Pancreas (tissue), 10 donors: ENCODE measurements at places on chromosomes 2 and 18. TPM values are rescaled to one million over a fixed set of nuclear protein-coding genes. Genes with fewer than 3 reads are reported as not detected.

The DCDC2C gene
- not detected for total RNA-seq

The ANKZF1 gene
- total RNA-seq = 30.8 TPM

The GCG gene
- total RNA-seq = 1,775 TPM

The WNT6 gene
- 0.12 TPM for total RNA-seq

The SETBP1 gene
- 23.7 TPM for total RNA-seq

DNA sequence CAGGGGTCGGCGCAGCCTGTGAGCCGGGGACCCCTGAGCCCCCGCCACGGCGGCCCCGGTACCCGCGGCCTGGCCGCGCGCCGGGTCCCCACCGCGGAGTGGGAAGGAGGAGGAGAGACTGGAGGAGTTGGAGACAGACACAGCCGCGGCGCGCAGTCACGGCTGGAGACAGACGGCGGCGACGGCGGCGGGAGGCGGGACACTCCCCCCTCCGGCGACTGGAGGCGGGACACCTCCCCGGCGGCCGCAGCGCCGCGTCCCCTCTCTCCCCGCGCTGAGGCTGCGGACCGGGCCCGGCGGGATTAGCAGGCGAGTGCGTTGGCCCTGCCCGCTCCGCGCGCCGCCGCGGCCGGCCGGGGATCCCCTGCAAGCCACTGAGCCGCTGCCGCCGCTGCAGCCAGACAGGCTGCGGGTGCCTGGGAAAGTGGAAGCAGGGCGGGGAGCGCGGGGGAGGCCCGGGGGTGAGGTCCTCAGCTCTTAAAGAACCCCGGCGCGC is 1.0 kb upstream of the LDLRAD4 start:
- DNase-seq = peak; percentile 32

DNA sequence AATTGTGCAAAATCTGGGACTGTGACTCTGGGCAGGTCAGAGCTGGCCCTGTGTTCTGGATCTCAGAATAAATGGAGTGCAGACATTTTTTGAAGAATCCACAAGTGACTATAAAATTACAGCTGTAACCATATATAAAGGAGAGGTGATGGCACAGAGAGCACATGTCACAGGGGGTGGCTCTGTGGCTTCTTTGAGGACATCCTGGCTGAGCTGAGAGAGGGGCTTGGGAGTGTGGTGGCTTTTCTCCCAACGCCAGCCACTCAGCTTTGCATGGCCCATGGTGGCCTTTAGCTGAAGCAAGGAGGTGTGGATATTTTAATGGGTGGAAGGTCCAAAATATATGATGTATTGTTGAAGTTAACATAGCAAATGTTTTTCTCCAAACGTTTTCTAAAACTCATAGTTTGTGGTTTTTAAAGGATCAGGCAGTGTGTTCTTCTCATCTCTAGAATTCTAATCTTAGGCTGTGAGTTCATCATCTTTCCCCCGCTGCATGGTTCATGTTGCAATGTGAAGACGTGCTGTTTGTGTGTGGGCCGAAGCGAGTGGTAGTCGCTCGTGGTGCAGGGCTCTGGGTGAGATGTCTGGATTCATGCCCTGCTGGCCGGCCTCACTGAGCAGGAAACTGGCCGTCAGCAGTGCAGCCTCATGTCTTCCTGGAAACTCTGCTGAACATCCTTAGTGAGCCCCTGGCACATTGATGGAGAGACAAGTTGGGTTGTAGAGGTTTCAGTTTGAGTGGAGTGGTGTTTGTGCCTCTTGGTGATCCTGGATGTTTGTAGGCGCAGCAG is 109.9 kb downstream of the ZNF236 start:
- DNase-seq = no peak

DNA sequence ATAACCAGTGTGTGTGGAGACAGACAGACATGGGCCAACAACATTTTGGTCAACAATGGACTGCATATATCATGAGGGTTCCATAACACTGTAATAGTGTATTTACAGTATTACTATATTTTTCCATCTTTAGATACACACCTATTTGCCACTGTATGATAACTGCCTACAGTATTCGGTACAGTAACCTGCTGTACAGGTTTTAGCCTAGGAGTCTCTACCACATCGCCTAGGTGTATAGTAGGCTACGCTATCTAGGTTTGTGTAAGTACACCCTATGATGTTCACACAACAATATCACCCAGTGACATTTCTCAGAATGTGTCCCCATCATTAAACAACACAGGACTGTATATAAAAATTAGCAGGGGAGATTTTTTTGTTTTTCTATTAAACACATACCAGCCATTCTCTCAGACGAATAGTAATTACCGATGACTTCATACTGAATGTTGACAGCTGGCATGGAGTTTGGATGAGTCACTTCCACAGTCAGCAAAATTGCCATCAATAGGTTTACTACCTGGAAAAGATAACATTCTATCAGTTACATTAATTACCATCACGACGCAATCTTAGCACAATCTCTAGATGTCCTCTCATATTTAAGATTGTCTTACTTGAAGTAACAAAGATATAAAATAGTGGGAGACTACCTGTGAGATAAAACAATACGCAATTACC is 10.8 kb downstream of the LAPTM4A start:
- DNase-seq = no peak

DNA sequence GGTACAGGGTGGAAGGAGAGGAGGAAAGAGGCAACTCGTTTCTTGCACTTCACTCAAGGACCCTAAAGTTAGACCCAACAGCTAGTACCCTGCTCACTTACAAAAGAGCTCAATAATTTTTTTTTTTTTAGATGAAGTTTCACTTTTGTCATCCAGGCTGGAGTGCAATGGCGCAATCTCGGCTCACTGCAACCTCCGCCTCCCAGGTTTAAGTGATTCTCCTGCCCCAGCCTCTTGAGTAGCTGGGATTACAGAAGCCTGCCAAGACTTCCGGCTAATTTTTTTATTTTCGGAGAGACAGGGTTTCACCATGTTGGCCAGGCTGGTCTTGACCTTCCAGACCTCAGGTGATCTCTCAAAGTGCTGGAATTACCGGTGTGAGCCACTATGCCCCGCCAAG is 4.1 kb downstream of the ASB3 start:
- no peak for DNase-seq

DNA sequence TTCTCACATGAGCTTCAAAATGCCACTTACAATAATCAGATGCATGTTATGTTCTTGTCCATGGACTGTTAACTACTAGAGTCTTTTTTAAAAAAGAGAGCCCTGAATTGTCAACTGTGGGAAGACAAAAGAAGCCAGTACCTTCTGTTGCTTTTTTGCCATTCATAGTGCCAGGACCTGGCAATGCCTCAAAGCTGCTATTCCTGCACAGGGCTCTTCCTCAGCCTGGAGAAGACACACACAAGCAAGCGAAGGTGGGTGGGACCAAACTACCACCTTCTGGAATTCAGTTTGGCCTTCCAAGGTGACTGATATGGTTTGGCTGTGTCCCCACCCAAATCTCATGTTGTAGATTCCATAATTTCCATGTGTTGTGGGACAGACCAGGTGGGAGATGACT is 160.6 kb downstream of the AFF3 start:
- no peak for DNase-seq

GRCh38 chr18:55576001-55576400 is 12.0 kb downstream of the TCF4 start:
- DNase-seq = no peak

- no peak for DNase-seq
These were observed 16.3 kb upstream of the GTF2A1L start for GRCh38 chr2:48601349-48601748.

GRCh38 chr2:228681426-228681825 is 499.9 kb upstream of the SPHKAP start:
- no peak for DNase-seq

- no peak for DNase-seq
These were observed 347.1 kb downstream of the CLIP4 start for GRCh38 chr2:29462293-29462692.

GRCh38 chr2:232741294-232741693 is 35.1 kb downstream of the KCNJ13 start:
- no peak for DNase-seq

DNA sequence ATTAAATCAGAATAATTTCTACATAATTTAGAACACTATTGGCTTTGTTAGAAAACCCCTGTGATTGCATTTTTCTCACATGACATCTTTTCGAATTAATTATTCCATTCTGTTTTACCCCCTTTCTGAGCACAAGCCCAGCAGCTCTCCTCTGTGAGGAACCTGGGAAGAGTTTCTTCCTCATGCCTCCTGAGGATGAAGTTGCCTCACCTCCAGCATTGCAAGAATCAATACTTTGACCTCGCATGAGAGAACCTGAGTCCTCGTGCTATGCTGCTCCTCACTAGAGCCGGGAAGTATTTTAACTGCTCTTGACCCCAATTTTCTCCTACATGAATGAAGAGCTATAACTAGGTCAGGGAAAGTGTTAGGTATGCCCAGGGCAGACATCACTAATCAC is 77.1 kb upstream of the RAPH1 start:
- no peak for DNase-seq

- no peak for DNase-seq
These were observed 321.3 kb downstream of the PID1 start for GRCh38 chr2:228949831-228950230.

- DNase-seq = no peak
These were observed 242.2 kb upstream of the LRRTM1 start for GRCh38 chr2:80546766-80547165.

- DNase-seq = no peak
These were observed 97.1 kb upstream of the LTBP1 start for GRCh38 chr2:32849456-32850194.

GRCh38 chr18:3455907-3456685 is 6.1 kb downstream of the TGIF1 start:
- no peak for DNase-seq

DNA sequence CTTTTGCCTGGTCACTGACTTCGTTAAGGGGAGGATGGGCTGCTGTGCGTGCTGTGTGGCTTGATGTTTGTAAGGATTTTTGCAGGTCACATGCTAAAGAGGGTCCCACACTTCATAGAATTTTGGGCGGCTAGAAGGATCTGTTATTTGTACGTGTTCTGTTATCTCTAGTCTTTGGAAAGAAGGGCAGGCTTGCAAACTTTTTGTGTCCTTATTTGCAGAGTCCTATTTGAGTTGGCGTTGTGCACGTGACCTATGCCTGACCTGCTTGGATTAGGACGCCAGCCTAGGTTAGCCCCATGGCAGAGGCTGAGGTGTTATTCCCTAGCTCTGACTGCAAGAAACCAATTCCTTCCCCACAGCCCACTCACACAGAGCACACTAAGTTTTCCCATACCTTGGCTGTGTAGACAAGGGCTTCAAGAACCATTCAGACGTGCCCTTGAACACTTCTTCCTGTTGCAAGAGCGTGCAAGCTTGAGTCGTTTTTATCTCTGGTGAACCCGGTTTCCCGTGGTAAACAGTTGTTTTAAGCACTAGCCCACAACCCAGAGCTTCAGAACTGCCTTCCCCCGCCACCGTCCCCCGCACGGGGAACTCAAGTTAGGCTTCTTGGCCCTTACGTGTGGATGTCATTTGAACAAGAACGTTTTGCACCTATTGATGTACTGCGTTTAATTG is 94.6 kb downstream of the LDLRAD4 start:
- DNase-seq = no peak

- DNase-seq = peak; percentile 99
These were observed 33.3 kb upstream of the KLF11 start for GRCh38 chr2:10009811-10010781.

GRCh38 chr2:38154395-38154794 is 78.4 kb upstream of the CYP1B1 start:
- no peak for DNase-seq

GRCh38 chr2:142037066-142037465 is 93.8 kb downstream of the LRP1B start:
- DNase-seq = no peak
